Left ventricle myocardium inferior (tissue), 1 donor: ENCODE measurements at places on chromosomes 2 and 18.
A peak's percentile ranks its signal among the peaks of the same experiment; 100 is the strongest.

- no peak for DNase-seq
Measured at GRCh38 chr18:58258692-58259342, 214.8 kb downstream of the NEDD4L start.

- no peak for DNase-seq
Measured at GRCh38 chr2:348361-348916, 60.5 kb upstream of the ALKAL2 start.

- no peak for DNase-seq
Measured at GRCh38 chr2:137924019-137924418, 40.3 kb upstream of the HNMT start.

DNA sequence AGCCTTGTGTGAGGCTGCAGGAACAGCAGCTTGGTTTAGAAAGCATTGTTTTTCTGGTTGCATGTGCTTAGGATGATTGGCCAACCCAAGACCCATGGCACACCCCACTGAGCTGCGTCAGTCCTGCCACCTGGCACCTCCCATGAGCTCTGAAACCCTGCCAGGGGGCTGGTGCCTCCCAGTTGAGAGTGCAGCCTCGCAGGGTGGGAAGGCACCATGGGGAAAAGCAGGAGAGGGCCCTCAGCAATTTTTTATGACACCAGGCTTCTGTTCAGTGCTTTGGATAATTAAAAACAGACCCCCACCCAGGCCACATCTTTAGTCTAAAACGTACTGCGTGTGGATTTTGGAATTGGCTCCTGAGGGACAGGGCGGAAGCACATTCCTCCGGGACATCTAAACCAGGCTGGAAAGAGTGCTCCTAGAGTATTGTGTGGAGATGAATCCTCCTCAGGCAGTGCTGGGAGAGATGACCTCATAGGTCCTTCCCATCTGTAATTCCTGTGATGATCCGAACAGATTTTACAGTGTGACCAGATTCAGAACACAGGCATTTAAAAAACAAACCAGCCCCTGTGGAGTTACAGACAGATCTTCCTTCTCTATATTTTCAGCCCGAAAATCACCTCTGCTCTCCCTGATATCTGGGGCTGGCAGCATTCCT lies 438.3 kb downstream of the ZNF521 start:
- DNase-seq: no peak

- DNase-seq: no peak
Measured at GRCh38 chr2:29063056-29063455, 11.3 kb downstream of the PCARE start.

DNA sequence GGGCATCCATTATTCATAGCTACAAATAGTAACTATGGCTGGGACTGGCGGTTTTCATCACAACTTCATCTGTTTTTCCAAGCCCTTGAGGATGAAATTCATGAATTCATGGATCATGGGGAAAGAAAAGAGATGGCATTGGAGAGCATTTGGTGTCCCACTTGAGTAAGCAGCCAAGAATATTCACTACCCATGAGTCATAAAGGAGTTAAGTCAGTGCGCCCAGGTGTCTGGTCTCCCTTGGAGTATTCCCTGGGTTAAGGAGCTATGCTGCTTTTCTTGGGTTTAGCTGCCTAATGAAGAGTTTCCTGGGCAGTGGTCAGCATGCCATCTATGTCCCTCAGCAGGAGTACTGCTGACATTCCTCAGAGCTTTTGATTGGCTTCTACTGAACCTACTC lies 21.3 kb upstream of the LDAH start:
- DNase-seq: no peak

DNA sequence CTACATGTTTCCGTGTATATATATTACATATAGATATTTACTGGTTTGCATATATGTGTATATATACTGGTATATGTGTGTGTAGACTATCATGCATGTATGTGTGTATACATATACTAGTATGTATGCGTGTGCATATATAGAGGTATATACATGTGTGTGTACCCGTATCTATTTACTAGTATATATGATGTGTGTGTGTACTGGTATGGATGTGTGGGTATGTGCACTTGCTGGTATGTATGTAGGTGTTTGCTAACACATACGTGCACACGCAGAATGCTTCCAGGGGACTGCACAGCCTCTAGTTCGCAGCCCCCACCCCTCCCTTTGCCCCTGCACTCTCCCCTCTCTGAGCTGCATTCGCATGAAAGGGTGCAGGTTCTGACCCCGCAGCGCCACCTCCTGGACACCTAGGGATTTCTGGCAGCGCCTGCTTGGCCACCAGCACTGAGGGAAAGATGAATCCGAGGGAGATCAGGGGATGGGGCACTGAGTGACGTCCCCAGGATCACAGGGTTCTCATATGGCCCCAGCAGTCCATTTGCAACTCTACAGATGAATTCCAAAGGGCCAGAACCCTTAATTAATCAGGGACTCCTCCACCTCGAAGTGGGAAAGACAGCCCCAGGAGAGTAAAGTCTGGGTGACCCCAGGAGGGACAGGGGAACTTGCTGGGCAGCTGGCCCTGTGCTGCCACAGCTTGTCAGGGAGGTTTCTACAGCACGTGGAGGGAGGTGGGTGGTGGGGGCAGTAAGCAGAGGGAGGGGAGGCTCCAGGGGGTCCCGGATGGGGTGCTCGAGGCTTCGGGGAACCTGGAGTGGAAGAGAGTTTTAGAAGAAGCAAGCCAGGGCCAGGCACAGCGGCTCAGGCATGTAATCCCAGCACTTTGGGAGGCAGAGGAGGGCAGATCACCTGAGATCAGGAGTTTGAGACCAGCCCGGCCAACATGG lies 66.8 kb upstream of the ASAP2 start:
- peak; percentile 76 for DNase-seq

DNA sequence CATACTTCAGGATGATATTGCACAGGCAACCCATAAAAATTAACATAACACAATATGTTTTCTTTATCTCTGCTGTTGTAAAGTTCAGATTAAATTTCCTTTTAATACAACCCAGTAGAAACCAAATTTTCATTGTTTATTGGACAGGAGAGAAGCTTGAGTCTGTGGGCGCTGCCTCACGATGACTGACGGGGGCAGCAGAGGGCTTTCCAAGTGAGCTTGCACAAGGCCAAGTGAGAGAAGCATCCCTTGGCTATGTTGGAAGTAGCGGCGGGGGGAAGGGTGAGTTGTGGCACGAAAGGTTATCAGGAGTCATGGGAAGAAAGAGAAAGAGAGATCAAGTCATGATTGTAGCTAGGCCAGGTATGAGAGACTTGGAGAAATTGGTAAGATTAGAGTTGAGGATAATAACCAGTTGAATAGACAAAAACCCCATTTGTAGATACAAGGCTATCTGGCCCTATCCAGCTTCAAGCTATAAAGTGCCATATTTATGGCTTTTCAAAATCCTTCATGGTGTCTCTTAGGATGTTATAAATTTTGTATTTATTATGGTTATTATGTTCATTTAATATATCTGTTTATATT lies 413.7 kb upstream of the FAM98A start:
- DNase-seq: peak; percentile 21

DNA sequence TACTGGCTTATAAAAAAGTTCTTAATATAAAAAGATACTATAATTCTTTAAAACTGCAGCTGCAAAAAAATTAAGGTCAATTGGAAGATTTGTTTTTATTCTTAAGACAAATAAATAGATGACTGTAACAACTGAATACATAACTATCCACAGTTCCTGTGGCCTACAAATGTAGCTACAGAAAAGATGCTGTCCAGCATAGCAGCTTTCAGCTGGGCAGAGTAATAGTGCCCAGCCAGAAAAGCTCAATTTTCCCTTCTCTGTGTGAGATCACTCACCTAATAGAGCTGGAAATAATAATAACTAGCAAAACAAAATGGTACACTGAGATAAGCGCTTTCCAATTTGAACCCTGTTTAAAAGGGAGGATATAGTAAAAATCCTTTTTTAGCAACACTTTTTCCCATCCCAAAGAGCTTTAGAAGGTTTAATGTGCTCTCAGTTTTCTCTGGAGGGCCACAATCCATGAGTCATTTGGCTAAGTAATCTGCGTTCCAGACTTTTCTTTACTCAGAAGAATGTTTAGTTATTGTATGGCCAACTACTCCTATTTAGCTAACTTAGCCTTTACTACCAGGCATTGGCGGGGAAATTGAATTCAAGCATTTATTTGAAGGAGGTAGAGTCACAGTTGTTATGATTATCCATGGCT lies 158.1 kb upstream of the SLC39A10 start:
- DNase-seq: no peak

GRCh38 chr2:96550787-96551604 lies 14.4 kb downstream of the ARID5A start:
- DNase-seq: no peak

DNA sequence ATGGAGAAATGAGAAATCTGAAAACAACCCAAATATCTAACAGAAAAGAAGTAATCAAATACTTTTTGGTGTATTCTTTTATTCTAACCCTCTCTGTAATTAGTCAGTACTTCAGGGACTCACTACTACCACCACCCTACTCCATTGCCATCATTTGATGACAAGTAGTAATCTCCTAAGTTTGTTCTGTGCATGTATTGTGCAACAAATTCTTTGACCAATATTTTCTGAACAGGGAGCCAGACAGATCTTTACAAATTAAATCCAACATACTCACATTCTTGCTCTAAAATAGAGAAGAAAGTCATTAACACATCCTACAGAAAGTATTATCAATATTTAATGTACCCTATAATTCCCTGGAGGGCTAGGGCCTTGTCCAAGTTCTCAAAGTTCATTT lies 1416.4 kb downstream of the DSC3 start:
- DNase-seq: no peak

DNA sequence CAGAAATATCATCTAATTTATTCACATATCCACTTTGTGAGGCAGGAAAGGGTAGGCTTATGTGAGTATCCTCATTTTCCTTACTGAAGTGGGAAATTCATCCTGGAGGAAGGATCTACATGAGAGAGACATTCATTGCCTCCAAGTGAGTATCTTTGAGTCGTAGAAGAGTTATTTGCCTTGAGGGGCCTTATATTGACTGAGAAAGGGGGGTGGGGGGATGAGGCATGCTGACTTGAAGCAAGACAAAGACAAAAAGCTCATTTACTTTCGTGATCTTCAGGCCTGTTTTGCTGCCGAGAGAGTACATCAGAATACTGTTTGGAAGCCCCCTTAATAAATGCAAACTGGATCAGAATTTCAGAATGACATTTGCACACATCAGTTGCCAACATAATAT lies 17.6 kb upstream of the NEDD4L start:
- DNase-seq: no peak

GRCh38 chr2:229330952-229331351 lies 59.9 kb upstream of the PID1 start:
- no peak for DNase-seq

- DNase-seq: no peak
Measured at GRCh38 chr2:179890666-179891065, 29.3 kb upstream of the ZNF385B start.

- DNase-seq: no peak
Measured at GRCh38 chr2:26550276-26551015, 72.5 kb upstream of the OTOF start.

GRCh38 chr2:115584507-115584906 lies 1142.1 kb downstream of the DPP10 start:
- DNase-seq: no peak

DNA sequence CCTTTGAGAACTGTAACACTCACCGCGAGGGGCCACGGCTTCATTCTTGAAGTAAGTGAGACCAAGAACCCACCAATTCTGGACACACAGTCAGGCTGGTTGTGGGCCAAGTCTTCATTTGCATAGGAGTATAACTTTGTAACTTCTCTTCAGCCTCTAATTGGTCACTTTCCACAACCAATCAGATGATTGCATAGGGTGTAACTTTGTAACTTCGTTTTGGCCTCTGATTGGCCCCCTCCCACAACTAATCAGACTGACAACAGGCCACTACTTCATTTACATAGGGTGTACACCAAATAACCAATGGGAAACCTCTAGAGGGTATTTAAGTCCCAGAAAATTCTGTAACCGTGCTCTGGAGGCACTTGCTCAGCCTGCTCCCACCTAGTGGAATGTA lies 77.5 kb upstream of the TCF4 start:
- DNase-seq: no peak

- no peak for DNase-seq
Measured at GRCh38 chr2:61016392-61017002, 1.0 kb upstream of the PEX13 start.

DNA sequence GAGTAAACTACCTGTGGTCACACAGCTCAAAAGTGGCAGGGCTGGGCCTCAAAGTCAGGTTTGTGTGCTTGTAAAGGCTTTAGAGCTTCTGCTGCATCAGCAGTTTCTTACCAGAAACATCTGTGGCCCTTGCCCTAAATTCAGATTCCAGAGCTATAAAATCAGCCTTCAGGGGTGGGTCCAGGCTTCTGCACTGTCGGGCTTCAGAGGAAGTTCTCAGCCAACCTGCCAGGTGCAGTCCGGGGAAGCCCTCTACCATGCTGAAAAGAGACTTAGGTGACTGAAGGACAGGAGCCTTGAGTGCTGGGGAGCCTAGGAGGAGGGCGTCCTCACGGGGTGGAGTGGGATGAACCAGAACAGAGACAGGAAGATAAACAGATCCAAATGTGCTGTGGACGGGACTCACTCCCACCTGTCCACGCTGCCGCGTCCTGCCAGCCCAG lies 69.9 kb upstream of the HS6ST1 start:
- DNase-seq: peak; percentile 5

DNA sequence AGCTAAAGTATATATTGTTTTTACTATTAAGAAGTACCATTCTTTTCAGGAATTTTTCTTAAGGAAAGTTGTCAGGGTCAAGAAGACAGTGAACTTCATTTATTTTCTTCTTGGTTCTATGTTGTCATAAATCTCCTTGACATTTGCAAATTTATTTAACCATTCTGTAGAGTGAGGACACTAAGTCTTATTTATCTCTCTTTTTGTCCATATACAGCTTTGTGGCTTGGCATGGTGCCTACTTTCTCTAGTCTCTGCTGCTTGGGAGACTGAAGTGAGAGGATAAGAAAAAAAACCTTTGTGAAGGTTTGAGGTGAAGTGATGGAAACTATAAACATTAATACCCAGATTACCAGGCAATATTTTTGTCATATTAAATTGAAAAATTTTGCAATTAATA lies 1389.4 kb downstream of the SUCLG1 start:
- no peak for DNase-seq

GRCh38 chr18:78123144-78123909 lies 856.3 kb upstream of the SALL3 start:
- no peak for DNase-seq

DNA sequence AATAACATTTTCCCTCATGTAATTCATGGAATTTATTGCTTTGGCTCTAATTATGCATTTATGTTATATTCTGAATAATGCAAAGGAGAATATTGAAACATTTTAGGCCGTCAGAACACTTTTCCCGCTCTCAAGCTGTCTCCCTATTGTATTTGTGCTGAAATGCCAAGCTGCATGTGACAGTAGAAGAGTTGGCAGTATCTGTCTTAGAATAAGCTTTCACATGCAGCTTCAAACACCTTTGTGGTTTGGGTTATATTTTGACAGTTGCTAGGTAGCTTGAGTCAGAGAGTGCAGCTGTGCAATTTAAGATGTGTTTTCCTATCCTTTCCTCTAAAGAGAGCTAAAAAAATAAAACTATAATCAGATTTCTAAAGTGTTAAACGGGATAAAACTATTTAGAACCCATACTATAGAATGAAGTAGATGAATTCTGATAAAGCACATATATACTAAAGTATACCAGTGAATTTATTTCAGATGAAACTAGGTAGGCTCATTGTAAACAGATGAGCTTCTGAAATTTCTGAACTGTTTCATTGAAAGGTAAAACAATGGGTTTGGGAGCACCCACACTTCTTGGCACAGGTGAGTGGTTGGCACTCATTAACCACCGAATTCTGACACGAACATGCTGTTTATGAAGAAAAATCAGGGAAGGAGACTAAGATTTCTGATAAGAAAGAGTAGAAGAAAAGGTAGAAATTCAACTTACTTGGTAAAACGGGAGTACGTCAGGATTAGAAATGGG lies 43.4 kb downstream of the PLCL1 start:
- DNase-seq: no peak
